Naive thymus-derived CD8-positive, alpha-beta T cell (primary cell): ENCODE measurements at places on chromosomes 6 and 20.

DNA sequence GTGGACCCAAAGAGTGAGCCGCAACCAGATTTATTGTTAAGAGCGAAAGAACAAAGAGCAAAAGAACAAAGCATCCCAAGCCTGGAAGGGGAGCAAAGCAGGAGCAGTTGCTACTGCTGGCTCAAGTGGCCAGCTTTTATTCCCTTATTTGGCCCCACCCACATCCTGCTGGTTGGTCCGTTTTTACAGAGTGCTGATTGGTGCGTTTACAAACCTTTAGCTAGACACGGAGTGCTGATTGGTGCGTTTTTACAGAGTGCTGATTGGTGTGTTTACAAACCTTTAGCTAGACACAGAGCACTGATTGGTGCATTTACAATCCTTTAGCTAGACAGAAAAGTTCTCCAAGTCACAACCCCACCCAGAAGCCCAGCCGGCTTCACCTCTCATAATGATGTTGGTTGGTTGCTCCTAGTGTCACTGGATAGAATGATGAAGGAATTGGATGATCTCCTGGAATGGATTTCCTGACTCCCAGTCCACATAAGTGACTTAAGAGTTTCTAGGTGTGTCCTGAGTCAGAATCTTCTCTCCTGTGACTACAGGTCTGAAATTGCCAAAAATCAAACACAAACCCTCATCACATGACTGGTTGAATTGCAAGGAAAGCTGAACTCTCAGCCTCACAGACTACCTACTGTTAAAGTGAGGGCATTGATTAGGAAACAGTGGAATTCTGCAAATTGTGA, 52.1 kb upstream of the CAP2 start:
- DNase-seq = no peak
- H3K4me1 ChIP-seq = no peaks in the 10 kb centered on the region
- H3K27ac ChIP-seq = no peak overlapping the region
- peaks cover 5% of the 10 kb centered on the region for H3K36me3 ChIP-seq

GRCh38 chr6:104566411-104566810, 293.3 kb downstream of the HACE1 start:
- H3K36me3 ChIP-seq = no peaks in the 10 kb centered on the region
- H3K27me3 ChIP-seq = no peaks in the 10 kb centered on the region
- no peak overlapping the region for H3K27ac ChIP-seq
- no peak overlapping the region for H3K4me3 ChIP-seq
- no peaks in the 10 kb centered on the region for H3K4me1 ChIP-seq
- DNase-seq = no peak

DNA sequence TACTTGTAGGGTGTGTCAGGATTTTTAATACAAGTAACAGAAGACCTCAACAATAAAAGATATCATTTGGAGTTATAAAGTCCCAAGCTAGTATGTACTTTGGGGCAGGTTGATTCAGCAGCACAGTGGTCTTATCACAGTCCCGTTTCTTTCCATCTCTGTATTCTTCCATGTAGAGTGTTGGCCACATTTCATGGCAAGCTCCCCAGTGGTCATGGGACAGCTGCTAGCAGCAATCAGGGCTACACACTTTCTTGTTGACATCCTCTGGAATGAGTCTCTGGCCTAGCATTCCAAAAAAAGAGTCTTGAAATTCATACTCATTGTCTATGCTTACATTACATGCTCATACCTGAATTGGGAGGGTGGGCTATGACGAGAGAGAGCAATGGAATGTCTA, 53.2 kb downstream of the SOBP start:
- no peaks in the 10 kb centered on the region for H3K36me3 ChIP-seq
- H3K4me1 ChIP-seq = no peaks in the 10 kb centered on the region

GRCh38 chr6:17816921-17817611, 110.3 kb upstream of the NUP153 start:
- DNase-seq = no peak
- no peak overlapping the region for H3K27ac ChIP-seq
- no peak overlapping the region for H3K4me3 ChIP-seq
- no peaks in the 10 kb centered on the region for H3K4me1 ChIP-seq
- H3K36me3 ChIP-seq = no peaks in the 10 kb centered on the region

DNA sequence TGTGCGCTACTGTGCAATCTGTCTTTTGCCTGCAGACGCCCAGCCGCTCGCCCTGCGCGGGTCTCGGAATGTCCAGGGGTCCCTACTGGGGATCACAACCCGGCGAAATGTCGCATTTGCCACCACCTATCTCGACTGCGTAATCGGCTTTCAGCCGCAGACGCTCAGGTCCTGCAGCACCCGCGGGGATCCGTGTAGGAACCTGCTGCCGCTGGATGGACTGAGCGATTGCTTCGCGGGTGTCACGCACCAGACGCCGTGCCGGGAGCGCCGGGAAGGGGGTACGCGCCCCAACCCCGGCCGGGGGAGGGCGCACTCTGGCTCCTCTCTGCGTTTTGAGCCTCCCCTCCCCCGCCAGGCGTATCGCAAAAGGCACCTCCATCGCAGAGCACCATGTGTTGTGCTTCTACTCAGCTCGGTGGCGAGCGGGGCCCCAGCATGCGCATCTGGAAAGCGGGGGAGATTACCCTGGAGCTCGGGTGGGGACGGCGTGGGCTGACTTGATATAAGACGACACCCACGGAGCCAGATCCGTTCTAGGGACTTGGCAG, 747 bp upstream of the PTPRA start:
- peaks cover 64% of the 10 kb centered on the region for H3K4me1 ChIP-seq
- peak; percentile 79 for DNase-seq
- H3K27ac ChIP-seq = peak overlapping the region; percentile 93
- peak overlapping the region; percentile 95 for H3K4me3 ChIP-seq
- H3K27me3 ChIP-seq = no peaks in the 10 kb centered on the region
- no peaks in the 10 kb centered on the region for H3K36me3 ChIP-seq
